ENCODE measurements at places on chromosomes 1 and 21.

- no peak for DNase-seq
Observed at GRCh38 chr1:223319905-223320580, 43.9 kb downstream of the SUSD4 start.

DNA sequence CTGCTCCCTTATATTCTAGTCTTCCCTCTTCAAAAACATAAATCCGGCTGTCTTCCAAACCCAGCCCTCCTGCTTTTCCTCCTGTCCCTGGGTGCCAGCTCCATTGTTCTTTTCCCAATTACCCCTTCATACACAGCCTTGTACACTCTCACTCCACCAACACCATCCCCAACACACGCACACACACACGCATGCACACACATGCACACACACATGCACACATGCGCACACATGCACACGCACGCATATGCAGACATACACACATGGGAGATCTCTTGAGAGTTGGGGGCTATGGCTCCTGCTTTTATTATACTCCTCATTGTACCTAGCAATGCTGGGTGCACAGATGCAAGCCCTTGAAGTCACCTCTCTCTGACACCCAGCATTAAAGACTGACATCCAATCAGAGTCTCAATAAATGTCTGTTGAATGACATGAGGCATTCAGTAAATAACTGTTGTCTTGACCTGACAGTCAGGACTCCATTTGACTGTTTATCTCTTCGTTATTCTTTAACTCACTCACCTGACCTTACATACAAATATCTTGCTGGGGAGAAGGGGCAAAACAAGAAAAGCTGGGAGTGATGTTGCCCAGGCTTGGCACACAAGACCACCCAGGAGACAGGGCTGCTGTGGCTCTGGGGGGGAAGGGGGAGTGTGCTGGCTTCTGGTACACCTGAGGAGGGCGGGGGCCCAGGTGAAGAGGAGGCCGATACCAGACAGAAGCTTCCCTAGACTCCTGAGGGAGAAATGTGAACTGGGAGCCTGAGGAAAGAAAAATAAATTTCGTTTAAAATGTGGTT lies 16.0 kb downstream of the ABCA4 start:
- no peak for DNase-seq

DNA sequence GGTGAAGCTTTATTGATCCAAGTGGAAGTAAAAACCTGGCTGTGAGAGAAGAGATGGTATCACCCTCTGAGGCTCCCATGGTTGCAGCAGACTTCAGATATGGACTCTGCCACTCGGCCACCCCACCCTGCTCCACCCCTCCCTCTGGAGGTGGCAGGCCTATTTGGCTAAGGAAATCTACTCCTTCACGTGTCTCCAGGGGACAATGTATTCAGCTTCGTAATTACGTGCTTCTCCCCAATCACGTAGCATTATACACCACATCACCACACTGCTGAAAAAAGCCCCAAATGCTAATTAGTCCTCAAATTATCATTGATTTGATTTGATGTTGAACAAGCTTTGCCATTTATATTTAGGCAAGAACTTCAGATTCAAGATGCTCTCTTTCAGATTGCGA lies 220.7 kb downstream of the OMA1 start:
- no peak for DNase-seq

DNA sequence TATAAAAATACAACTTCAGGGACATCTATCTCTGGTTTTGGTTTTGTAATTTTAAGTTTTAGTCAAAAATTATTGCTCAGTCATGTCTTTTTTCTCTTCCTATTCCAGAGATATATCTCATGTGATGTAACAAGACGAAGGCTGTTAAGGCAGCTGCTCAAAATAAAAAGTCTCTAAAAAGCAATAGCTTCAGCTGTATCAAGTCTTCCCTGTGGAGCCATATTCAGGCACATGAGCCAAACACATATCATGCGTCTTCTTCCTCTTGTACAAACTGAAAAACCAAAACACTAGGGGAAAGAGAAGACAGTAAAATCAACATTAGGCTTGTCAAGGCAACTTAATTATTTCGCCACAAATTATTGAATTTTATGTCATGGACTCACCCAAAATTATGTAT lies 240.7 kb downstream of the NRIP1 start:
- DNase-seq, result no peak

- no peak for DNase-seq
Observed at GRCh38 chr1:230365723-230366307, 60.3 kb downstream of the PGBD5 start.

DNA sequence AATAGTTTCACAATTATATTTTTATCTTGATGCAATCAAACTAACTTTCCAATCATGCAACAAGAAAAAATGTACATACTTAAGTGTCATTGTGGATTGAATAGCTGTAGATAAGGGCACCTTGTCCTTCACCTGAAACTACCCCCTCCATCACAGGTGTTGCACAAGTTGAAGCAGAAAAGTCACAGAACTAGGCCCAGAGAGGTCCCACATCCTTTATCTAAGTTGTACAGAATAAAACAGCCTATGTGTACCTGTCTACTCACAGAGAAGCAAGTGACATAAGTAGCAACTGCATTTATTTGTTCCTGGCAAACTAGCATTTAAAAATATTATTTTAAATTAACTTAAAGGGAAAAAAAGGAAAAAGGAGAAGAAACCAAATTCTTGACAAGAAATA lies 256.8 kb downstream of the FAF1 start:
- no peak for DNase-seq

Data from stromal cell of bone marrow (primary cell).